ENCODE measurements at places on chromosomes 6 and 20. TPM values are rescaled to one million over a fixed set of nuclear protein-coding genes. Genes with fewer than 3 reads are reported as not detected.

Gene GPX5
- total RNA-seq, result not detected

Gene OXT
- not detected for total RNA-seq

Gene VWA7
- total RNA-seq, result 0.67 TPM

Gene C6orf52
- 0.89 TPM for total RNA-seq

Gene MUC21
- total RNA-seq, result not detected

Gene DEFB132
- total RNA-seq, result not detected

Gene DNPH1
- 74.8 TPM for total RNA-seq

Measured in bronchus fibroblast of lung (primary cell).